ENCODE measurements at places on chromosomes 1 and 21. TPM values are rescaled to one million over a fixed set of nuclear protein-coding genes. Genes with fewer than 3 reads are reported as not detected.

DNA sequence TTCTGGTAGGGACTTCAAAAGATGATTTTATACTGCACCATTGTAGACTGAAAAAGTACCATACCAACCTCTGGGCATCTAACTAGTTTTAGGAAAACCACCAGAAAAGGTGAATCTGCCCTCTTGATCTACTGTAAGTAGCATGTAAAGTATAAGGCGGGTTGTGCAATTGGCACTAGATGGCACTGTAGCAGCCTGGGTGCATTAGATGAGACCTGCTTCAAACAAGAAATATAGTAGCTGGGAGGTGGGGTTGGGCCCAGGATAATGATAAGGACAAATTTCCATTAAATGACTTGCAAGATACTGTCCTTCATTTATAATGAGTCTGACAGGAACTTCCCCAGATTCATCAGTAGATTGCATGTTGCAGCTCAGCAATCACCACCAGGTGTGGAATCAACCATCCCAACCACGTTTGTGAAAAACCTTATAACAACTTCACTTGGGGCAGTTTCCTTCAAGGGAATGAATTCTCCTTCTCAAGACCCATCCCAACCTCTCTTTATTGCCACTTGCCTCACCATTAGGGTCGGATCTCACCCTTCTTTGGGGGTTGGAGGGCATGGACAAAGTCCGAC is 37.3 kb upstream of the IL10 start:
- no peak overlapping the region for H3K4me3 ChIP-seq
- H3K36me3 ChIP-seq, result peaks cover 2% of the 10 kb centered on the region
- no peak overlapping the region for H3K27ac ChIP-seq
- peak; percentile 67 for DNase-seq

Gene YRDC
- 37.1 TPM for total RNA-seq

DNA sequence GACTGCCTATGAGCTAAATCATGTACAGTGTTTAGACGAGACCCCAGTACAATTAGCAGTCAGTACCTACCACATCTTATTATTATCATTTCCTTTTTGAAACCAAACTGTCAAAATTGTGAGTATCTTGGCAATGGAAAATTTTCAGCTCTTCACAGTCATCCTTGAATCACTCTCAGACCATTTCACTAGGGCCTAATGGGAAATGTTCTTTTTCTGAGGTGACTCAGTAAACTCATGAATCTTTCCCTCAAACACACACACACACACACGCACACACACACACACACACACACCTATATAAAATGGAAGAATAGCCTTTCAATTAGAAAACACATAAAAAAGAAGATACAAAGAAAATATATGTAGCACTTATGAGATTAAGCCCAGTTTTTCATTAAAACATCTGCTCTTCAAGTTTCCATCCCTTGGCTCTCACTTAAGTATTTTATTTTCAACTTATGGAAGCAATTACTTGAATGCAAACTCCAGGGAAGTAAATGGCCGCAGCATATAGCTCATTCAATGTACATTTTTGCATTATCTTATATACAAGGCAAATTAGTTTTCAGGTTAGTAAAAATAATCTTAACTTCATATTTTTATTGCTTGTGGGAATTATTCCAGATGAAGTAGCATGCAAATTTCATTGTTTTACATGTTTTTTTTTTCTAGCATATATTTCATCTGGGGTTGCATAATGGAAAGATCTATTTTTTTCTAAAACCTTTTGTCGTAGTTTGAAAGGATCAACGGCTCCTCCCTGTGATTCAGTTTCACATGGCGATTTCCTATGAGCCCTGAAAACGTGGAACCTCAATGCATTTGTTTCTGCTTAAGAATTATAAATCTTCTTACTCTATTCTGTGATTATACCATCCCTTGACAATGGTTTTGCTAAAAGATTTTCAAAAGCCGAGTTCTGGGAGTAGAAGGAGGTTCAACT is 46.3 kb upstream of the TMPRSS15 start:
- no peak overlapping the region for H3K27ac ChIP-seq
- H3K4me1 ChIP-seq, result no peaks in the 10 kb centered on the region
- H3K27me3 ChIP-seq, result no peaks in the 10 kb centered on the region
- no peak overlapping the region for H3K4me3 ChIP-seq

- no peak overlapping the region for H3K27ac ChIP-seq
- no peak overlapping the region for H3K4me3 ChIP-seq
- DNase-seq, result no peak
- no peaks in the 10 kb centered on the region for H3K4me1 ChIP-seq
- H3K27me3 ChIP-seq, result no peaks in the 10 kb centered on the region
These were observed 25.0 kb downstream of the LHX8 start for GRCh38 chr1:75159154-75159553.

- H3K27me3 ChIP-seq, result no peaks in the 10 kb centered on the region
- DNase-seq, result no peak
- H3K4me1 ChIP-seq, result peaks cover 23% of the 10 kb centered on the region
- peaks cover 5% of the 10 kb centered on the region for H3K36me3 ChIP-seq
- peak overlapping the region; percentile 84 for H3K4me3 ChIP-seq
- peak overlapping the region; percentile 98 for H3K27ac ChIP-seq
These were observed 413 bp downstream of the EFCAB7 start for GRCh38 chr1:63523738-63524137.
